Foreskin keratinocyte (primary cell): ENCODE measurements at places on chromosomes 3 and 15. TPM values are rescaled to one million over a fixed set of nuclear protein-coding genes. Genes with fewer than 3 reads are reported as not detected.

DNA sequence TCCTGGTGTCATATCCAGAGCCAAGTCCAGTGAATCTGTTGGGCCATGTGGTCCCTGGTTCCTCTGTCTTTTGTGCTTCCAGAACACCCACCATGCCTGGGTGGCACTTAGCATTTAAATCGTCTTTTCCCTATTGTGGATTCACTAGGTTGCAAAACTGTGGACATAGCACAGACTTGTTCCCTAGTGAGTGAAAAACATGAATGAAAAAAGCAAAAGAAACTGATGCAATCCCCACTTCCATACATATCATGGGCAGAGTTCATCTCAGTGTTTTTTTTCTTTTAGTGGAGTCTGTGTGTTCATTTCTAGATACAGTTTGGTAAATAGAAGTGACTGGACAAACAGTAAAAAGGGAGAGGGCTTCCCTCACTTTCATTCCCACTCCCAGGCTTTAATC, 170.5 kb downstream of the SLCO3A1 start:
- DNase-seq = no peak

- no peak for DNase-seq
Measured at GRCh38 chr3:166510382-166510781, 673.2 kb upstream of the BCHE start.

DNA sequence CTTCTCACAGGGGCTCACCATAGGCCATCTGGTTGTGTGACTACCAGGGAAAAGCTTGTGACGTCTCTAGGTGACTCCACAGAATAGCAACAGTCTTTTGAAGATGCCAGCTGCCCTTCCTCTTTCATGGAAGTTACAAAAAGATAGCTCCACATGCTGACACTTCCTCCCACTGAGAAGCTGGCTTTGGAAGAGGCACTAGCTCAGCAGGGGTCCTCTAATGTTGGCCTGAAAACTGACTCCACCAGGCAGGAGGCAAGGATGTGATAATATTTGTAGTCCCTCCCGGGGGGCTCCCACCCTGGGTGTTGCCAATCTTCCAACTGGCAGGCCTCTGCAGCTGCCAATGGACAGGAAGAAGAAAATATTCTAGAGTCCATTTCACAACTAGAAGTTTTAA, 343.5 kb downstream of the NEK10 start:
- no peak for DNase-seq

KBTBD13 gene
- not detected in 2 replicates for polyA plus RNA-seq

EPB42 gene
- not detected in 2 replicates for polyA plus RNA-seq

LAMB2 gene
- polyA plus RNA-seq = 97.2 and 133 TPM in 2 replicates

COPB2 gene
- polyA plus RNA-seq = 62.7 and 63.9 TPM in 2 replicates
